Frontal cortex (tissue), 4 donors: ENCODE measurements at places on chromosomes 5 and 9.

DNA sequence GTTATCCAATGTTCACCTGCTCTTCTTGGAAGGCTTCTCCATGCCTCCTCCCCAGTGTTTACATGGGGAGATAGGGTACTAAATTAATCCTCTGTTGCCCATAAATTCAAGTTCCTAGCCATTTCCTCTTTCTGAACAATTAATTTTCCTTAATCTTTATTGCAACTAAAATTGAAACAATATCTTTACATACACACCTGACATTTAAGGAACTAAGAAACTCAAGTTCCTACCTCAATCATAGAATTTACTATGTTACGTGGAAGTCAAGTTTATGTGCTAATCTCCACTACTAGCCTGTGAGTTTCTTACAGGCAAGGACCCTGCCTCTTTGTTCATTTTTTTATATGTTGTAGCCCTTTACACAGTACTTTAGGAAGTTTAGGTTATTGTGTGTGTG, 10.1 kb upstream of the ADRB2 start:
- DNase-seq = no peak

DNA sequence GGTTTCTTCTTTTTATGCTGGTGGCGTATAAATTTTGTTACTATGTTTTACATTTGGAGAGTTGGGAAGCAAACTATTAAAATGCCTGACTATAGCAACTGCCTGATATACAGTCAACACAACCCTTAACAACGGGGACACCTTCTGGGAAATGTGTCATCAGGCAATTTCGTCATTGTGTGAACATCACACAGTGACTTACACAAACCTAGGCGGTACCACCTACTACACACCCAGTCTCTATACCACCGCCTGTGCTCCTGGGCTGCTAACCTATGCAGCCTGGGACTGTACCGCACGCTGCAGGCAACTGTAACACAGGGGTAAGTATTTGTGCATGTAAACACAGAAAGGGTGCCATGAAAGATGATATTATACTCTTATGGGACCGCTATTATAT, 1.3 kb upstream of the CDHR2 start:
- DNase-seq = no peak

DNA sequence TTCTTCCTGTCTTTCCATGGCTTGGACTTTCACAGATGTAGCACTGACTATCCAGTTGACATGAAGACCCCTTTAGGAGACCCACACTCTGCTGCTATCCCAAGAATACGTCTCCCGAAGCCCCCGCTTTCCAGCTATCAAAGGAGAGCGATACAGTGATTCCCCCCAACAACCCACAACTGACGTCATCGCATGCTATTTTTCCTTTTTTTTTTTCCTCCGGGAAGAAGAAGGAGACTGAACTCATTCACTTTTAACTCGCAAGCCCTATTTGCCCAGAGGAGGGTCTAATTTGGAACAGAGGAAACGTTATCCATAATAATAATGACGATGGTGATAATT, 2.1 kb downstream of the PAPPA start:
- no peak for DNase-seq

- DNase-seq = no peak
These were observed 41.2 kb downstream of the EXD3 start for GRCh38 chr9:137381501-137382443.

DNA sequence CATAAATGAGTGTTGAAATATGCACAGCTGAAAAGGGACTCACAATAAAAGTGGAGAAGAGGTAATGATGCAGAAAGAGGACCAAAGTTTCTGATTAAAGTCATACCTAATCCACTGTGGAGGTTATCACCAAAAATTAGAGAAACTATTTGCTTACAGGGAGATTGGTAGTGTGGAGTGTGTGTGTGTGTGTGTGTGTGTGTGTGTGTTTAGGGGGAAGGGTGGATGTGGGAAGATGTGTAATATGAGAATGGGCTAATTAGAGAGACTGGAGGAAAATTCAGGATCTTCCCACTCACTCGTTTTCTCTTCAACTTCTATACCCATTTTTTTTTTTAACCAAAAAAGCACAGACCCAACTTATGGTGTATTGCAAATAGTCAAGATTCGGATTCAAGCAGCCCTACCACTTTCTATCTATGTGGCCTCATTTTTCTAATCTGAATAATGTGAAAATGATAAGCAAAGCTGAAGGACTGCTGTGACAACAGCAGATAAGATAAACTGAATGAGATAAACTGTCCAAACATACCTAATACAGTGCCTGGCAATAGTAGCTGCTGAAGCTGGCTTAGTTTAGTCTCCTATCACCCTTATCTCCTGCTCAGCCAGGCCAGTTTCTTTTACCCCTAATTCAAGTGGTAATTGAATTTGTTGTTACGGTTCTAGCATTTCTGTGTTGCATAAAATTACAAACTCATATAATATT, 501.1 kb downstream of the KDM4C start:
- no peak for DNase-seq

DNA sequence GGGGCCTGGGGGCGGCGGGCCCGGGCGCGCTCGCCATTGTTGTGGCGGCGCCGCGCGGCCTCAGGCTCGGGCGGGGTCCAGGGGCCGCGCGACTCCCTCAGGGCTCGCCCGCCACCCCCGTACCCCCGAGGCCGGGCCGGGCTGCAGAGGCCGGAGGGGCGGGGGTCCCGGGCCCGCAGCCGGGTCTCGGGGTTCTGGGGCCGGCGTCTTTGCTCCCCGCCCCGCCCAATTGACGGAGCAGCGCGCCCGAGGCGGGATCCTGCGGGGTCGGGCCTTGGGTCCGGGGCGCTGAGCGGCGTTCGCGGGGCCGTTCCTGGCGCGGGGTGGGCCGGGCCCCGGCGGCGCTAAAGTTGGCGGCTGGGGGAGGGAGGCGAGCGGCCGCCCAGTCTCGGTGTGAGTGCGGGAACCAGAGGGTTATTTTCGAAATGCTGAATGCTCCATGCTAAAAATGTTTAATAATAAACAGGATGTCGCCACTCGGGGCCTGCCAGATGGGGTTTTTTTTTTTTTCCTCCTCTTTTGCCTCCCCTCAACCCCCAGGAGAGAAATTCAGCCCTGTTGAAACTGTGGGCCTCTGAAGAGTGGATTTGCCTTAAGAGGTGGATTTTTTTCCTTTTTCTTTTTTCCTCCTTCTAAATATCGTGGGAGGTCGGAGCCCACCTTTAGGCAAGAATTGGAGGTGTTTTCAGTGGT, 724 bp downstream of the PRRC2B start:
- DNase-seq = peak; percentile 69

GRCh38 chr9:112081918-112082729, 93.0 kb downstream of the SUSD1 start:
- DNase-seq = no peak

GRCh38 chr9:104775574-104775936, 11.6 kb downstream of the NIPSNAP3B start:
- no peak for DNase-seq

GRCh38 chr9:108001237-108001636, 511.7 kb upstream of the KLF4 start:
- DNase-seq = no peak

DNA sequence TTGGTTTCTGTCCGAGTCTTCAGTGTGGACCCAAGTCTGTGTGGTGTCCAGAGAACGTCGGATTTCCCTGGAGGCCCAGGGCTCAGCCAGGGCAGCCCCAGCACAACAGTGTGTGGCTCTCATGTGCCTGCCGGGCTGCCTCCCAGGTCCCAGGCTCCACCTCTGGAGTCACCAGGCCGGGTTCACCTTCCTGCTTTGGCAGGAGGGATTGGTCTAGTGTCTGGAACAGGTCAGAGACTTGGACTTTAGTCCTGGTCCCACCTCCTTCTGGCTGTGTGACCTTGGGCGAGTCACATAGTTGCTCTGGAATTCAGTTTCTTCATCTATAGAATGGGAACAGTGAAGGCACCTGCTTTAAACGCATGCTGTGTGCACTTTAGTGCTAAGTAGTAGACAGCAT, 3.2 kb downstream of the DOLPP1 start:
- DNase-seq = no peak
